ENCODE measurements at places on chromosomes 2 and 18.

- peak; percentile 12 for DNase-seq
Observed at GRCh38 chr2:173076581-173077345, 1.1 kb downstream of the MAP3K20 start.

GRCh38 chr18:29154758-29155725 lies 978.1 kb upstream of the CDH2 start:
- no peak for DNase-seq

DNA sequence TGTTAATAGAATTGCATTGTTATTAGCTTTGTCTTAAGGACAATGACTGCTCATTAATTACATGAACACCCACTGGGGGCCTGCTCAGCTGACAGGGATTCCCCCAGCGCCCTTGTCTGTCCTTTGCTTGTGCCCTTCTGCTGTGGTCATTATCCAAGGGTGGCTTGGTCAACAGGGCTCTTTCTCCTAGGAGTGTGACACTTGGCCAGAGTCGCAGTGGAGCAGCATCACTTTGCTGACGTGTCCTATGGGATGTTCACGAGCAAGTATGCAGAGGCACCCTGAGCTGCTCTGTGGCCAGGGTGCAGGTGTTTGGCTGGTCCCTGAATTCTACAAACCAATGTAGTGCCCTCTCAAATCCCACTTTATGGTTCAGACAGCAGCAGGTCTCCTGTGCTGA lies 46.0 kb downstream of the PTGR3 start:
- no peak for DNase-seq

GRCh38 chr2:64975232-64975821 lies 13.9 kb upstream of the SLC1A4 start:
- DNase-seq: no peak

DNA sequence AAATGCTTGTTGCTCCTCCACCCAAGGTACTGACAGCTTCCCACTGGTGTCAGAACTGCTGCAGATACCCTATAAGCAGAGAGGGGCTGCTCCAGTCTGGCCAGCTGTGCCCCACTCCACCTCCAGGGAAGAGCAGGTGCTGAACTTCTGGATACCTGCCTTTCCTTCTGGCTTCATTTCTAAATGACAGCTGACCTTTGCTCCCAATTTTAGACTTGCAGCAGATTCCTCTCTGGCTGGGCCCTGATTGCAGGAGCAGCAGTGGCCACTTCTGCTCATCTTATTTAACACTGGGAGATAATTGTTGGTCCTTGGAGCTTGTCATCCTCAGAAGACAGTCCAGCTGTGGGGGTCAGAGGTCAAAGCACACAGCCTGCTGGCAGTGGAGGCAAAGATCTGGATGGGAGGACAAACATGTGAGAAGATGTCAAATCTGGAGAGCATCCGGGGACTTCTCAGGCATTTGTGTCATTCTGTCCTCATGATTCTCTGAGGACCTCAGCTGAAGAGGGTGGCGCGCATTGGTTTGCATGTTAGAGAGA lies 38.9 kb downstream of the SETBP1 start:
- no peak for DNase-seq

GRCh38 chr2:224778474-224778877 lies 62.3 kb upstream of the CCDC195 start:
- DNase-seq: peak; percentile 33

DNA sequence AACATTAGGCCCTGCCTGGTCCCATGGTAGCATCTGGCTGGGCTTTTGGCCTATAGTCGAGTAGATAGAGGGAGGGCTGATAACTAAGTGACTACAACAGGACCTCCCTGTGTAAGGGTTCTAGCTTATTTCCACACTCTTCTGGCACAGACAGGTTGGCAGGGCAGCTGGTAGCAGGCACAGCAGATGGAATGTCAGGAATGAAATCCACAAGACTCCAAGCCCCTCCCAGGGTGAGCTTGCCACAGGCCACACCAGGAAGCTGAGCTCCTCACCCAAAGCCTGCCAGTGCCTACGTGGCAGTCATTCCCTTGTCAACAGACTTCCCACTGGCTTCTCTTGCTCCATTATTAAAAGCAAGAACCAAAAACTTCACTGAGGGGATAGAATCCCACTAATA lies 20.7 kb upstream of the C1QL2 start:
- DNase-seq: no peak

DNA sequence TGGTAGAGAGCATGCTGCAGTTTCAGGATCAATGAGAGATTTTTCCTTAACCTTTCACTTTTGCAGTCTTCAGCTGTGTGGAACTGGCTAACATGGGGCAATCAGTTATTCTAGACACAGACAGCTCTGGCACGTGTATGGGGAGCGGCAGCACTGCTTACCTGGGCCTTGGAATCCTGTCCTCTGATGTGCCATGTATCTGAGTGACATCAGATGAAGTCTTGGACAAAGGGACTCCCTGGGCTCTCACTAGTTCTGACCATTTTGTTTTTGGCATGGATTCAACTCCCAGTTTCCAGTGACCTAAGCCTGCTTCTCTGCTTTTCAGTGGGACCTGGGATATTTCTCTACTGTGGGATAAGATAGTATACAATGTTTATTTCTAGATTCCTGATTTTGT lies 54.3 kb downstream of the RNF144A start:
- no peak for DNase-seq

GRCh38 chr2:19973466-19973865 lies 16.4 kb downstream of the WDR35 start:
- no peak for DNase-seq
